Pulmonary artery endothelial cell (primary cell): ENCODE measurements at places on chromosomes 7 and 10. TPM values are rescaled to one million over a fixed set of nuclear protein-coding genes. Genes with fewer than 3 reads are reported as not detected.

TAC1 gene
- total RNA-seq: not detected in 2 replicates

GHRHR gene
- total RNA-seq: not detected in 2 replicates

JAKMIP3 gene
- total RNA-seq: 0.07 TPM in 2 replicates

GRCh38 chr7:43058271-43059066 is 54.0 kb upstream of the HECW1 start:
- DNase-seq: no peak

CALY gene
- total RNA-seq: not detected in 2 replicates

- DNase-seq: no peak
These were observed 755.4 kb downstream of the GRID1 start for GRCh38 chr10:85611093-85611740.

FAM171A1 gene
- total RNA-seq: 26.8 and 28.8 TPM in 2 replicates

- no peak for DNase-seq
These were observed 844 bp downstream of the XPNPEP1 start for GRCh38 chr10:109922358-109922975.

- DNase-seq: no peak
These were observed 33.6 kb downstream of the SMKR1 start for GRCh38 chr7:129535896-129536295.

DNA sequence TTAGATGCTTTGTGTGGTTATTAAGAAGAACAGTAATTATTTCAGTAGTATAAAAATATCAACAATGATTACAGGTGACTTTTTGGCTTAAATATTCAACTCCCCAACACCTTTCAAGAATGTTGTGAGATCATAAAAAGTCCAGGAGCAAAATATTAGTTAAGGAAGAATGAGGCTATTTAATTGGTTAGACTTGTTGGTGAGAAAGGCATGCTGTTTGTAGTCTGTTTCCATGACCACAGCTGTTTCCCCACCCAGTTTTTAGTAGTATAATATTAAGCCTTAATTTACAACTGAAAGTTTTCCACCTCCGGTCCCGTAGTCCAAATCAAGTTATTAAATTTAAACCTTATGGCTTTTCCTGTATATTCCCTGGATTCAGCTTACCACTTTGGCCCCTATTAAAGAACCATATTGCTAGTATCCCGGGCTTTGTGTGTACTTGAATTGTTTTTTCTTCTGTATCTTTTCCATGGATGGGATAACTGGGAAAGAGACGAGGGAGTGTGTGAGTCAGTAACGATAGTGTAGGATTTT is 133.3 kb downstream of the CELF2 start:
- DNase-seq: no peak

- DNase-seq: no peak
These were observed 204.1 kb upstream of the NFE2L3 start for GRCh38 chr7:25947669-25948516.

- no peak for DNase-seq
These were observed 117.6 kb upstream of the DNAJB12 start for GRCh38 chr10:72472306-72472705.

- DNase-seq: no peak
These were observed 34.6 kb downstream of the PHTF2 start for GRCh38 chr7:77833136-77833535.

VWA2 gene
- not detected in 2 replicates for total RNA-seq

CPN1 gene
- not detected in 2 replicates for total RNA-seq

DNA sequence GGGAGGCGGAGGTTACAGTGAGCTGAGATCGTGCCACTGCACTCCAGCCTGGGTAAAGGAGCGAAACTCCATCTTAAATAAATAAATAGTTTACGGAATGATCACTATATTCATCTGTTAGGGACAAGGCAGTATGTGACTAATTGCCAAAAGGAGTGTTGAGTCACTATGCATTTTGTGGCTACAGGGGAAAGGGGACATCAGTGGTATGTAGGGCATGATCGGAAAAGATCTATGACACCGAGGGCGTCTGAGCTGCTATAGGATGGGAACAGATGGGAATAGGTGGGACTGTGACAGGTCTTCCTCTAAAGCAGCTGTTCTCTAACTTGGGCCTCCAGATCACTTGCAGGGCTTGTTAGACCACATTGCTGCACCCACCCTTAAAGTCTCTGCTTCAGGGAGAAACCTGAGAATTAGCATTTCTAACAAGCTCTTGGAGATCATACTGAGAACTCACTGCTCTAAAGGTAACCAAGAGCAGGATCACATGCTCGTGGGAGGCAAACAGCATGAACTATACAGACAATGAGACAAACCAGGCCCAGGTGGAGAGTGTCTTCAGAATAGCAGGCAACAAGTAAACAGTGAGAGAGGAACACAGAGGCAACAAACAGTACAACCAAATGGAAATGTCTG is 65.1 kb upstream of the ITGA8 start:
- DNase-seq: no peak

VSTM4 gene
- 0.26 and 0.32 TPM in 2 replicates for total RNA-seq

GRCh38 chr10:71437537-71438092 is 40.9 kb downstream of the CDH23 start:
- DNase-seq: no peak

MCU gene
- 22.4 and 29.9 TPM in 2 replicates for total RNA-seq
